ENCODE measurements at places on chromosomes 7 and 10.

- DNase-seq = no peak
These were observed 24.6 kb upstream of the ELFN1 start for GRCh38 chr7:1645476-1645875.

DNA sequence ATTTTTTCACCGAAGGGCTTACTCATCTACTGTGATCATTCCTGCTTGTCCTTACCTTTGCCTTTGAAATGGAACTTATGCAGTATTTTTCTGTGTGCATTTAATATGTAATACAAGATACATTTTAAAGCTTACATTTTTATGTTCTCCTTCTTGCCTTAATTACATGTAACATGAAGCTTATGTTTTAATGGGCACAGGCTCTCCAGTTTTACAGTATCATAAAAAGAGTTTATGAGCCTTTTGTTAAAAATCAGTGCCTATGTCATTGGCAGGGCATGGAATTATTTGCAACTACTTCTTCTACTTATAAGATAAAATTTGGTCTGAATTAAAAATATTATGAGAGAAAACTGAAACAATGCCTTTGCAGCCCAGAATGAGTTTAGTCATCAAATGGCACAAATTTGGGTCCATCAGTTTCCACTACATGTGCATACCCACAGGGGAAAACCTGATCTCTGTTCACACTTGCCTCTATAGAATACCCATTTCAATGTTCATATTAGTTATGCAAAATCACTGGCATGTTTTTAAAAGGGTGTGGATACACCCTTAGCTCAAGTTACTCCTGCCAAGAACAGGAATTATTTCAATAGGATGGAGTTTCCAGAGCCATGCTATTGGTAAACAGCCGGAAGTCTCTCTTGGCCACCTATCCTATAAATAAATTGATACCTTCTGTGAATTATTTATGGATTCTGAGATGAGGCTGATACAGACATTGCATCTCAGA lies 27.9 kb upstream of the WNT16 start:
- no peak for DNase-seq

- DNase-seq = peak; percentile 42
These were observed 689 bp upstream of the SMARCD3 start for GRCh38 chr7:151249034-151249731.

DNA sequence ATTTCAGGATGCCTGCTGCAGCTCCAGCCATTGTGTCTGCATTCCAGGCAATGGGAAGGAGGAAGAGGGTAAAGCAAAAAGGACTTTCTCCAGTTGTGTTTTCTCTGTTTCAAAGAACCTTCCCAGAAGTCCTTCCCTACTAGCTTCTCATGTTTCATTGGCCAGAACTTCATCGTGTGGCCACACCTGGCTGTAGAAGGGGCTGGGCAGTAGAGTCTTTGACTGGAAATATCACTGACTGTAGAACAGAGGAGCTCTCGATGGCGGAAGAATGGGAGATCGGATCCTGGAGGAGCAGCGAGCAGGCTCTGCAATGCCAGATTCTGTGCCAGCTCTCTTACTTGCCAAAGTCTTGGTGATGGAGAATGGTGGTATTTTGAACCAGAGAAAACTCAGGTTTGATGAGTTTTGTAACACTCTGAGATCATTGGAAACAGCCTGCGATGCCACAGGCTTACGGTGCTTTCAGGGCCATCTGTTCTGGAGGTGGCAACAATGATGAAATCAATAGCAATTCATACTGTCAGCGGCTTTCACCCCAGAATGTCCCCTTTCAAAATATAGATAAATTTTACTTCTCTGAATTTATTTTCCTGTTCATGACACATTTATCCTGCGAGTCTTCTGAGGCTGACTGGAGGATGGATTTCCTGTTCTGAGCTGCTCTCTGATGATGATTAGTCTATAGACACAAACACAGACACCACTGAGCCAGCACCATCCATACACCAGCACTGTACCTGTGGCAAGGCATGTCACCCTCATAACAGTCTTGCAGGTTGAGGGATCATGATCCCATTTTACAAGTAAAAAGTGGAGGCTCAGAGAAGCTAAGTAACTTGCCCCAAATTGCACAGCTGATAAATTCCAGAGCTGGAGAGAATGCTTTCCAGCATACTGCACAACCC lies 204.2 kb downstream of the EMX2 start:
- DNase-seq = no peak

DNA sequence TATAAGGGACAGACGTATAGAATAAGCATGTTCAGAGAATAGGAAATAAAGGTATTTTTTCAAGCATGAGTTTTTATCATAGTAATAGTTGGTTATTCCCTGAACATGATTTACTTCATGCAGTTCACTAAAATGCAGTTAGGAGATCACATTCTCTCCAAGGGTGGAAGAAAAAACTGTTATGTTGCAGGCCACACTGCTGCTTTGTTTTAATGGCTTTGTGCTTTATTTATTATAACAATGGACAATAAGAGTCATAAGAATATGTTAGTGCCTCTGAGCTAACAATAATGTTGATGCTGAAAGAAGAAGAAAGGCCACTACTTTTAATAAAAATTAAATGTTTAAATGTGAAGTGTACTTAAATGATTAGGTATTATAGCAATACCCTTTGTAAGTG lies 78.5 kb upstream of the GATAD1 start:
- DNase-seq = no peak

- DNase-seq = no peak
These were observed 48.1 kb upstream of the UBE3C start for GRCh38 chr7:157090485-157091165.

GRCh38 chr10:56874950-56875349 lies 513.9 kb upstream of the ZWINT start:
- DNase-seq = no peak

GRCh38 chr7:40316176-40316575 lies 181.4 kb downstream of the SUGCT start:
- no peak for DNase-seq

DNA sequence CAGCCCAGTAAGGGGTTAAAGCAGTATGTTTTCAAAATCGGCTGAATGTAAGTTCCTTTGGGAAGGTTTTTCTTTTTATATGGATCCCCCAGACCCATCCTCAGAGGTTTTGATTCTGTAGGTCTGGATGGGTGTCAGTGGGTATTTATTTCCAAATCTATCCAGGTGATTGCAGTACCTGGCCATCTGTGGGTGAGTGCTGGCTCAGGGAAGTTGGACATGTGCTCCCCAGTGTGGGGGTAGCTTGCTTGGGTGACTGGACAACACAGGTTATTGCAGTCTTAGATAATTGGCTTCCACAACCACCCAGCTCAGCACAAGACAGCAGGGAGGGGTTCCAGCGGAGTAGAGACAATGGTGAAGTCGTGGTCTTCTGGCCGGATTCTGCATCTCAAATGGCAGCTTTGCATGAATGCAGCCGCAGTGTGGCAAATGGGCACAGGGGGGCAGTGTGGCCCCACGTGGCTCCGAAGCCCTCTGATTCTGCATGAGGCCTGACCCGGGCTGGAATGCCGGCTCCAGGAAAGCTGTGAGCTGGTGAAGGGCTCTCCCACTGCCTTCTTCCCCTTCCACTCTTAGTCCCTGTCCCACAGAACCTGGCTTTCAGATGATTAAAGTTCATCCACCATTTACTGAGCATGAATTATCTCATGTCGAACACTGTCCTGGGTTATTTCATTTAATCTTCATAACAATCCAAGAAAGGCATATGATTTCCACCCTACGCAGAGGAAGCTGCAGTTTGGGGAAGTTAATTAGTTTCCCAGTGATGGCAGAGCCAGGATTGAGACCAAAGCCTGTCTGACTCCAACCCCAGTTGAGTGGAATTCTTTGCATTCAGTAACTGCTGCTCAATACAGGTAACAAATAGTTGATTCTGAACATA lies 64.5 kb upstream of the SYPL1 start:
- peak; percentile 73 for DNase-seq

DNA sequence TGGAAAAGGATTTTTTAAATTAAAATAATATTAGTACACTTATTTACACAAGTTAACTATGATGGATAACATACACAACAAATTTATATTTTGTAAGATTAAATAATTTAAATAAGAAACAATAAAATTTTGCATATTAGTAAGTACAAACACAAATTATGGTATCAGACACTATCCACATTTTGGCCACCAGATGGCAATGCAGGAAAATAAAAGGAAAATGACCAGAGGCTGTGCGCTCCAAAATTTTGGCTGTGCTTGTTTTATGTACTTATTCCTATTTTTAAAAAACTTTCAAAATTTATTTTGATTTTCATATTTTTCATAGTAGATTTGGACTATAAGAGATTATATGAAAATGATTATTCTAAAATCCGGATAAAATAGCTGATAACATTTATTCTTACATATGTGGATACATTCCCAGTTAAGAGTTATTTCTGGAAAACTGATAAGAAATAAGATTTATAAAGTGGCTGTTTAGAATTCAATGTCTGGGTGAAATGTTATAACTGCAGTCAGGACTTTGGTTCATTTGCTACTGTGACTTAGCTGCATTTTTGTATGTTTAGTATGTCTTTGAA lies 274.7 kb upstream of the HGF start:
- no peak for DNase-seq

DNA sequence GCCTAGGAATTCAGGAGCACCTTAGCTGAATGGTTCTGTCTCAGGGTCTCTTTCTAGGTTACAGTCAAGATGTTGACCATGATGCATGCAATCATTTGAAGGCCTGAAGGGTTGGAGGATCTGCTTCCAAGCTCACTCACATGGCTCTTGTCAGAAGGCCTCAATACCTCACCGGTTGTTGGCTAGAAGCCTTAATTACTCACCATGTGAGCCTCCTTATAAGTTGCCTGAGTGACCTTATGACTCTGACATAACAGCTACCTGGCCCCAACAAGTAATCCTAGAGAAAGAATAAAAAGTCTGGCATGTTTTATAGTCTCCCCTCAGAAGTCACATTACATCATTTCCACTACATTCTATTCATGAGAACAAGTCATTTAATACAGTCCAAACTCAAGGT lies 3.4 kb upstream of the C1GALT1 start:
- DNase-seq = no peak

DNA sequence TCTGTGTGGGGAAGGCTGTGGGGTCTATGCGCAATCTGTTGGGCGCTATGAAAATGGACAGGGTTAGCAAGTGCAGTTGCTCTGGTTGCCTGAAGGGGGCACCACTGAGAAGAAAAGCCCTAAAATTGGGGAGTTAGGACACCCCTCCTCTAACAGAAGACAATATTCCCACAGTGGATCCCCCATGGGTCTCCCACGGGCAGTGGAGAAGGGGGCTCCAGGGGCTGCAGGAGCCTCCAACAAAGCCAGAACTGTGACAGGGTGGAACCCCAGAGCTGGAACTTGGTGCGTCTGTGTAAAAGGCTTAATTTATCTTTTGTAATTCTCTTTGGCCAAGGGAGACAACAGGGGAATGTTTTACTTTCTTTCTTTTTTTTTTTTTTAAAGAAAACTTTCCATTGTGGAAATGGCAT lies 12.5 kb upstream of the COL13A1 start:
- DNase-seq = no peak

DNA sequence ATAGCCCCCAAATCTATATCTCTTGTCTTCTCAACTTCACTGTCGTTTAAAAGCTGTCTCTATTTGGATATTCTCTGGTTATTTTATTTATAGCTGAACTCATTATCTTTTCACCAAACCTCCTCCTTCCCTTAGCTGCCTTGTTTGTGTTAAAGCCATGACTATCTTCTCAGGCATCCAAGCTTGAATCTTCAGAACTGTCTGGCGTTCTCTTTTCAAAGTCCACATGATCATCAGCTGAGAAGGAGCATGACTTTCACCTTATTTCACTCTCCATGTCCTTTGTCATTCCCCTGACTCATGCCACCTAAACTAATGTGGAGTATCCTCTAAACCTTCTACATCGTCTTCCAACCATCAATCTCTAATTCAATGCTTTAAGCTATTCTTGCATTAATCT lies 5.7 kb upstream of the GLCCI1 start:
- no peak for DNase-seq

DNA sequence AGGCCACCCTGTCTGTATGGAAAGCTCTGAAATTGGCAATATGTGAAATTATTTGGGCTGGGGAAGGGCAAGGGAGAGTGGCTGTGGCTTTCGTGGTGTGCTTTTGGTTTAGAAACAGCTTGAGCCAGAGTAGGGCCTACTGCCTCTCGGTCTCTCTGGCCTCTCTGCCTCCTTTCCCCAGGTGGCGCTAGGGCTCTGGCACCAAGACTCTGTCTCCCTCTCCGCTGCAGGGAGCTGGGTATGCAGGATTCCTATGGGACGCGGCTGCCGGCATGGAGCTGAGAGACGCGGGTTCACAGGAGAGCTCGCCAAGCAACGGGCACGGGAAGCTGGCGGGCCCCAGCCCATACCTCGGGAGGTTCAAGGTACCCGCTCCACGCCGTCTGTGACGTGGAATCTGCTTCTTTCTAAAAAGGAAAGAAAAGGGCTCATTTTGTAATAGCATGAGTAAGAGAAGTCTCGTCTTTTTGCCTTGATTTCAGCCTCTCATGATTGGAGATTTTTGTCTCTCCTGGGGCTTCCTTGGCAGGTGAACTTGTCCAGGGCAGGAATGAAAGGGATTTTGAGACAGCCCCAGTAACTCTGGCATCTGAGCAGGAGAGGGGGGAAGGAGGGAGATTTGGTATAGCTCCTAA lies 105.1 kb upstream of the ANLN start:
- no peak for DNase-seq

DNA sequence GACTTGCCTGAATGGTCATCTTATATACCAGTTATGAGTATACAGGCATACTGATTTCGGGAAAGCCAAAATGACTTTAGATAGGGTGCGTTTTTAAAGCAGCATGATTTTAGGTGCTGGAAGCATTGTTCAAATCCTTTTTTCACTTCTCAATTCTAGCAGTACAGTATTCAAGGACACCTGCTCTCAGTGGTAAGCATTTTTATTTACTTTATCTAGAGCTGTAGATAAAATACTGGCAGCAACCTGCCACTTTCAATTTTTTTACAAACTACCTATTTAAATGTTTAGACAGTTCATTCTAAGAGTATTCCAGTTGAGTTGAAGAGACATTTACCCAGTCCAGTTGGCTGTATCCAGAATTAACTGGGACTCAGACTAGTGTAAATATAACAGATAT lies 33.6 kb downstream of the TMEM106B start:
- no peak for DNase-seq

DNA sequence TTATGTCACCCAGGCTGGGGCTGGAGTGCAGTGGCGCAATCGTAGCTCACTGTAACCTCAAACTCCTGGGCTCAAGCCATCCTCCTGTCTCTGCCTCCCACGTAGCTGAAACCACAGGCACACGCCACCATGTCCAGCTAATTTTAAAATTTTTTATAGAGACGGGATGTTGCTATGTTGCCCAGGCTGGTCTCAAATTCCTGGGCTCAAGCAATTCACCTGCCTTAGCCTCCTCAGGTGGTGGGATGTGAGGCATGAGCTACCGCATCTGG lies 123.2 kb upstream of the PARD3 start:
- DNase-seq = no peak

Data from activated naive CD4-positive, alpha-beta T cell treated with anti-CD3 and anti-CD28 coated beads, Interleukin-2, amount 50 U/mL, for 72 hours (primary cell).